ELR (cell line): ENCODE measurements at places on chromosomes 5 and 9.

DNA sequence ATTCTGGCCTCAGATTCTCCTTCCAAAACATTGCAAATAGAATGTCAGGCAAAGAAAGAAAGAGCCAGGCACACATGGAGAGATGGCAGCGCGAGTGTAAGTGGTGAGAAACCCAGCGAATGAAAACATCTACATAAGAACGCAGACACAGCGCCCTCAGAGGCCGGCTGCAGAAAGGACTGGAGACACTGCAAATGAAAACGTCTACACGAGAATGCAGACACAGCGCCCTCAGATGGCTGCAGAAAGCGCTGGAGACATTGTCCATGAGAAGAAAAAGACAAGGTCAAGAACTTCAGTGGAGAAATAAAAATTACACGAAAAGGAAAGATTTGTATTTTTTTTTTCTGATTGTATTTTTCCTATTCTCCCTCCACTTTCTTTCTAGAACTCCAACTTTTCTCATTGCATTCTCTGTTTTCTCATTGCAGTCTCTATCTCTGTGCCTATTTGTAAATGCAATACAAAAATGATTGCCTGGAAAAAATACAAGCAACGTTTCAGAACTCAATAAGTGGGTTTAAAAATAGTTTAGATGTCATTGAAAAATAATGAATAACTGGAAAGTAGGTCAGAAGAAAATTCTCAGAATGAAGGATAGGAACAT is 117.9 kb upstream of the LPCAT1 start:
- peak; percentile 87 for DNase-seq

DNA sequence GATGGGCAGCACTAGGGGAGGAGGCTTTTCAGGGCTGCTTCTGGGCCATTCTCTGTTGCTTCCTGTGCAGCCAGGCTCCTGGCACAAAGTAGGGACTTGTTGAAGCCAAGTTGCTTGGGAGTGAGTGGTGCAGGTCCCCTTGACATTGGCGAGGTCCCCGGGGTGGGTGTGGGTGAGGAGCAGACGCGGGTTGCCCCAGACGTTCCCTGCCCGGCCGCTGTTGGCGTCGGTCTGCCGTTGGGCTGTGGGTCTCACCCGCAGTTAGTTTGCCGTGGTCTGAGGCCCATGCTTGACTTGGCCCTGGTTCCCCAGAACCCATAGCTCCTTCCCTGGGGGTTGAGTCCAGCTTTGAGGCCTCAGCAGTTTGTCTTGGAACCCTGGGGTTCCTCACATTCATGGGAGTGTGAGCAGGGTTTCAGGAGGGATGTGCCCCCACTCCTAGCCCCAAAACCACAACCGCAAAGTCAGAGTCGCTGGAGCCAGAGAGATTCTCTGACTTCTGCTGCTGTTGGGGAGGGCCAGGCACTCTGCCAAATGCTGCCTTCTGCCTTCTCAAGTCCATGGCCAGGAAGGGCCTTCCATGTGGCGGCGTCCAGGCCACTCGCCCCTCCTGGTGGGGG is 77.5 kb downstream of the RXRA start:
- DNase-seq, result no peak

GRCh38 chr5:151881621-151882225 is 42.9 kb downstream of the GLRA1 start:
- DNase-seq, result no peak

DNA sequence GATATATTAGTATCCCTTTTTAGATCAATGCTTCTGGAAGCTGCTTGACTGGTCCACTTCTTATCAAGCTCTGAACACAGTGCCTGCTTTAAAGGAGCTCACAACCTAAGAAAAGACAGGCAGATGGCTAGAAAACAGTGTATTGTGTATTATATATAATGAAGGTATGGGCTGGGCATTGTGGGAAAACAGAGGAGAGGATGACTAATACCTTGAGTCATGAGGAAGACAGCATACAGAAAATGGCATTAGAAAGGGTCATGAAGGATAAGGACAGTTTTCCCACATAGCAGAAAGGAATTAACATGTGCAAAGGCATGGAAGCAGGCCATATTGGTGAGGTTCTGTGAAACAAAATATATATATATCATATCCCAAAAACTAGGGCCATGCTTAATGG is 309.6 kb downstream of the MLLT3 start:
- peak; percentile 65 for DNase-seq

GRCh38 chr5:9507974-9508373 is 37.9 kb downstream of the SEMA5A start:
- DNase-seq, result peak; percentile 70

GRCh38 chr5:142439207-142439860 is 114.5 kb upstream of the SPRY4 start:
- DNase-seq, result no peak

- peak; percentile 6 for DNase-seq
Measured at GRCh38 chr9:82436475-82436874, 447.9 kb downstream of the SPATA31D1 start.

DNA sequence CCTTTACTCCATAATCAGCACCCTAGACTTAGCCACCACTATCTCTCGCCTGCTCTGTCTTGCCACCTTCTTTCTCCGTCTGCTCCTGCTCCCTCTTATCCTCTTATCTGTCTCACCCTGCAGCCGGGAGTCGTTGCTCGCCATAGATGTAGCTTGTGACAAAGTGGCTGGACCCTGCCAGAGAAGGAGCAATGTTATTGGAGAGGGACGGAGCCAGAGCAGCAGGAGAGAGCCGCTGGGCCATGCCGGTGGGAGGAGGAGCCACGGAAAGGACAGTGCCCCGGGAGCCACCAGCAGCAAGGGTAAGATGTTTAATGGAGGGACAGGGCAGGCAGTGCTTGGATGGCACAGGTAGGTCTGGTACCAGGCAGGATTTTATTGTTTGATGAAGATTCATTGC is 137.3 kb downstream of the SEC61B start:
- no peak for DNase-seq

GRCh38 chr5:5353681-5354080 is 68.8 kb upstream of the ICE1 start:
- no peak for DNase-seq

DNA sequence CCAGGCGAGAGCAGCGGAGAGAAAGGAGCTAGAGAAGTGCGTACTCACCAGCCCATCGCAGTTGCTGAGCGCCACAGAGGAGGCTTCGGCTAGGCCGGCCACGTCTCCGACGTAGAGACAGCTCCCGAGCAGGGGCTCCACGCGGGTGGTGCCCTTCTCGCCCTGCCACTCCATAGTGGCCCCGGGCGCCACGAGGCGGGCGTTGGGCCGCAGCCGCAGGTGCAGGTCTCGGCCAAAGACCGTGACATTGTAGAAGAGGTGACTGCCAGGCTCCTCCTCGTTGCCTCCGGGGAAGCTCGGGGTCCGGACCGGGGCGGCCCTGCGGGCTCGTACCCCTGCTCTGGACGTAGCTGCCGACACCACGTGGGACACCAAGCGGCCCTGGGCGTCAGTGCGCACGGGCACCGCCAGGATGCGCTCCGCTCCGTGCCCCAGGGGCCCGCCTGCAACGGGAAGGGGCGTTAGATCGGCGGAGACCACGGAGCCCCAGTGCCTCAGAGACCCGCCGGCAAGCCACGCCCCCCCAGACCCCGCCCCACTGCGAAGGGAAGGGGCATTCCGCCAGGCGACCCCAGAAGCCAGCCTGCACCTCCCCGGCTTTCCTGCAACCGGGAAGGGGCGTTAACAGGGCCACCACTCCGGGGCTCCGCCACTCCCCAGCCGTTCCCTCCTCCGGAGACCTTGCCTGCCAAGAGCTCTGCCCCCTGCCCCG is 1.4 kb downstream of the ADAMTS2 start:
- peak; percentile 76 for DNase-seq

DNA sequence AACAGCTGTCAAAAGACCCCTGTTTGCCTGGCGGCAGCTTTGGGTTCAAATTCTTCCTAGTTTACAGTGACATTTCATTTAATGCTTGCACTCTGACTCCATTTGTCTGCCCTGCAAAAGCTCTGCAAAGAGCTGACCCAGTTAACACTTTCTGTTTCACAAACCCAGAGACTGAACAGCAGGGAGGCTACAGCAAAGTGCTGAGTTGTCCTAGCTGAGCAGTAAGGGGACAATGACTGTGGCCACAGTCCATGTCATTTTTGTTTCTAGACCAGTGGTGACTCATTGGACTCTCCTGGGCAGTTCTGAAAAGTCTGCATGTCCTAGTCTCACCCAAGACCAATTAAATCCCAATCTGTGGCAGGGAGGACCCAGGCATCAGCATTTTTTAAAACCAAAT is 994.8 kb upstream of the WWC1 start:
- peak; percentile 1 for DNase-seq

DNA sequence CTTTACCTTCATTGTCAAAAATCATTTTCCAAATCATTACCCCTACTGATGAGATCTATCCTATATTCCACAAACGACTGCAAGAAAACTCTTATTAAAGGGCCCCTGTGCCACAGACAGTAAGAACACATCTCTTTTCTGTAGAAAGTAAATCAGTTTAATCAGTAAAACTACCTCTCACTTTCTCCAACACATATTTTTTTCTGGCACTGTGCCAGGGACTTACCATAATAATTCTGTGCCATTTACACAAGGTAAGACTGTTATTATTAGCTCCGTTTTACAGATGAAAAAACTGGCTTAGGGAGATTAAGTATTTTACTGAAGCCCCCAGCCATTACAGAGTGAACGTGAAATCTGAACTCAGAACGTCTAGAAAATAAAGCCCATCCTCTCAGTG is 587.0 kb upstream of the COX7C start:
- no peak for DNase-seq

GRCh38 chr5:162091336-162091735 is 23.8 kb downstream of the GABRG2 start:
- DNase-seq, result no peak

- DNase-seq, result no peak
Measured at GRCh38 chr9:136302527-136302926, 1.4 kb downstream of the CCDC187 start.

DNA sequence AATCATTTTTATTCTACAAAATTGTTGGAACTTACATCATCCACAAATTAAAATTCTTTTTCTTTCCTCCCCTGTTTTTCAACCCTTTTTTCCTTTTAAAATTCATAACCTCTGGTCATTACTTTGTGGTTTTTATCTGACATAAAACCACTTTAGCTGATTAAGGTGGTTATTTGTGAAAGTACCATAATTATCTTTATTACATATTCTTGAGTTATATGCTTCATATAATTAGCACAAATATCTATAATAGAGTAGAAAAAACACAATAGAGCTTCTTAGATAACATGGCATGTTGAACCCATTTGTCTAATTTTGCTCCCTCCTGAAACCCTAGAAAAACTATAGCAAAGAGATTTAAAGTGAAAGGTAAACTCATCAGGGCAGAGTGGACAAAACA is 22.9 kb upstream of the PPIC start:
- no peak for DNase-seq

GRCh38 chr5:142356349-142356715 is 31.5 kb upstream of the SPRY4 start:
- no peak for DNase-seq

GRCh38 chr5:96431376-96432187 is 1.5 kb downstream of the PCSK1 start:
- peak; percentile 57 for DNase-seq

- DNase-seq, result no peak
Measured at GRCh38 chr5:691817-692528, 1.2 kb downstream of the TPPP start.

GRCh38 chr9:127116957-127117356 is 5.5 kb downstream of the ANGPTL2 start:
- no peak for DNase-seq

- DNase-seq, result no peak
Measured at GRCh38 chr5:132319975-132320374, 25.8 kb downstream of the SLC22A4 start.

DNA sequence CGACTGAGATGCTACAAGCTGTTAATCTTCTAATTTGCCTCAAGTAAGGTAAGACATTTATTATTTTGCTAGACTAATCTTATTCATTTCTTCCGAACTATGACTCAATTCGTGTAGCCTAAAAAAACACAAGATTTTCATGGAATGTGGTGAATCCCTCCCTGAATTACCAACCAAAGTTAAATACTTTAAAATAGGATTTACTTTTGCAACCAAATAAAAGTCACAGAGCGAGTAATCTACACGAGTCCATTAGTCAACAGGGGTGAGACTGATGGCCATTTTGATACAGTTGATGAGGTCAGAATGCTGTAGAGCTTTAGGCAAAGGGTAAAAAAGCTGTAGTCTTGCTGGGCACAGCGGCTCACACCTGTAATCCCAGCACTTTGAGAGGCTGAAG is 13.1 kb upstream of the BNC2 start:
- DNase-seq, result peak; percentile 49

DNA sequence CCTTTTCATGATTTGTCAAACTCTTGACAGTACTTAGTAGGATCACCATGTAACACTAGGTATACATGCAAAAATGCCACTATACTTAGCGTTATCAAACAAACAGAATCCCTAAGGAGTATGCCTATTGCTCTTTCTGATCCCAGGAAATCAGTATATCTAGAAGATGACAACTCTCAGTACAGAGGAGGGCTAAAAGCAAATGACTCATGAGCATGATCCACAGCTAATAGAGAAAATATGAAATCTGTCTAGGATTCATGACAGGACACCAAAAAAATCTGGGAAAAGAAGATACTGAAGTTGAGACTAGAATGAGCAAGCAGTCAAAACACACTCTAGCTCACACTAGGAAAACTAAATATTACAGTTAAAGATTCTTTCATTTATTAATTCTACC is 89.2 kb downstream of the RAPGEF6 start:
- DNase-seq, result peak; percentile 85

GRCh38 chr5:77645158-77645994 is 6.9 kb upstream of the OTP start:
- DNase-seq, result peak; percentile 47

- DNase-seq, result peak; percentile 46
Measured at GRCh38 chr9:114836769-114837168, 30.9 kb upstream of the TNFSF15 start.

- no peak for DNase-seq
Measured at GRCh38 chr9:122103985-122104384, 10.9 kb upstream of the TTLL11 start.

- DNase-seq, result peak; percentile 85
Measured at GRCh38 chr5:144191998-144192397, 21.3 kb downstream of the KCTD16 start.

DNA sequence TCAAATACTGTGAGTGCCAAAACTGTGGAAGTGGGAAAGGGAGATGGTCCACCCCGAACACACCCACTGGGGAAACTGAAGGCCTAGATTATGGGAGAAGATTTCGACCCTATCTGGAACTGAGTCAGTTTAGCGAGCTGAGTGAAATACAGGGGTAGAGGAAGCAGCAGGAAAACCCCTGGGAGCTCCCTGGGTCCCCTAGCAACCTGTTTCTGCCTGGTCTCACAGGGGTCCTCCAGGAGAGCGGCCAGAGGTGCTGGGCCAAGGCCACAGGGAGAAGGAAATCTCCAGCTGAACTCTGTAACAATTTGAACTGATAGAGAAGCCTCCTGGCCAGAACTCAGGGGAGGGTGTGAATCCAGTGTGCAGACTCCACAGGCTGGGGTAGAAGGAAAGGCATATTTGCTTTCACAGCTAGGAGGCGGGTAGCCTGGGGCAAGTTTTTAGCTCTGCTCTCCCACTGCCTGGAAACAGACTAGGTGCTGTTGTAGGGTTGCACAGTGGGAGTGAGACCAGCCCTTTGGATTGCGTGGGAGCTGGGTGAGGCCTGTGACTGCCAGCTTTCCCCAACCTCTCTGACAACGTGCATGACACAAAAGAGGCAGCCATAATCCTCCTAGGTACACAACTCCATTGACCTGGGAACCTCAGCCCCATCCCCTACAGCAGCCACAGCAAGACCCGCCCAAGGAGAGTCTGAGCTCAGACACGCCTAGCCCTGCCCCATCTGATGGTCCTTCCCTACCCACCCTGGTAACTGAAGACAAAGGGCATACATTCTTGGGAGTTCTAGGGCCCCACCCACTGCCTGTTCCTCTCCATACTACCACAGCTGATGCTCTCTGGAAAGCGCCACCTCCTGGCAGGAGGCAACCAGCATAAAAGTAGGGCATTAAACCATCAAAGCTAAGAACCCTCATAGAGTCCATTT is 78.8 kb upstream of the GPBP1 start:
- DNase-seq, result peak; percentile 5
